ENCODE measurements at places on chromosomes 12 and 14.

DNA sequence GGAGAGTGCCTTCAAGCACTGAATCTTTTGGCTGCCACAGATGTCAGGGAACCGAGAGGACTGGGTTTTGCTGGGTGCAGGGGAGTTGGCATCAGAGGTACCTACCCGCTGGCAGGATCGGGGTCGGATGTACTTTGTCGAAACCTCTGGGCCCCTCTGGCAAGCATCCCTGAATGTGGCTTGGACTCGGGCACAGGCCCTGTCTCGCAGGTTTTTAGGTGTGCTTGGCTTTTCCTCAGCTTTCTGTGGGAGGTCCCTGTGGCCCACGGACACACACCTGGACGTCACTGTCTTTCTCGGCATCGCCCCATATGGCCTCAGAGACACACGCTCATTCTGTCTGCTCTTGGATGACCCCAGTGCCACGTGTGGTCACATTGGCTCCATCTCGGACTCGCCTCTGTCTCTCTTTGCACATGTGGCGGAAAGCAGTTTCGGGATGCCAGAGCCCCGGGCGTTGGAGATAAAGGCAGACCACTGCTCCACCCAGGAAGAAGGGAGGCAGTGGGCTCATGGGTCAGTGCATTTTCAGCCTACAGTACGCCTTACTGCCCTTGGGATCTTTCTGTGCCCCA, 769.6 kb upstream of the ALG10B start:
- DNase-seq = no peak

- DNase-seq = no peak
These were observed 894.9 kb downstream of the VRK1 start for GRCh38 chr14:97692084-97692483.

- no peak for DNase-seq
These were observed 44.2 kb downstream of the DEGS2 start for GRCh38 chr14:100115236-100115635.

DNA sequence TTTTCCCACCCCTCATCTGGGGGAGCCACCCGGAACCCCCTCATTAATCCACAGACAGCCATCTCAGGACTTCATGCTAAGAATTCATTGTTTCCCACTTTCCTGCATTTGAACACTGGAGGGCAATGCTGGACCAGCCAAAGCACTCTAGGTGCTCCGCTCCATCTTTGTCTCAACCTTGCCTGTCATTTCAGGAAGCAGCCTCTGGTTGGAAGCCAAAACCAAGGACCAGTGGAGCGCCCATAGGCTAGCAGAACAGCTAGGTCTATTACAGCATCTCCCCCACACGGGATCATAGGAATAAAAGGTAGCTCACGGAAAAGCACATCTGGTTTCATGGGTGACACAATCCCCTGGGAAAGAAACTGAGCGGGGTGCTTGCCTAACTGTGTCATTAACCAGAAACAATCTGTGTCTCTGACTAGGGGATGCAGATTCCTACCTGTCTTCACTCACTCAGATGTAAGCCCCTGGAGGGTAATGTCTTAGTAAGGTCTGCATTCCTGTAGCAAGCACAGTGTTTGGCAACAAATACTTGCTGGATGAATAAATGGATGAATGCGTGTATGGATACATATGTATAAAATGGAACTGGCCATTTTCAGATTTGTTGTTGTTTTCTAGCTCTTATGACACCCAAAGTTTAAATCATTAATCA, 197.0 kb downstream of the DAD1 start:
- DNase-seq = no peak

GRCh38 chr12:94240171-94240570, 91.8 kb downstream of the PLXNC1 start:
- no peak for DNase-seq

- no peak for DNase-seq
These were observed 3.2 kb upstream of the TUBA1C start for GRCh38 chr12:49261721-49262120.

DNA sequence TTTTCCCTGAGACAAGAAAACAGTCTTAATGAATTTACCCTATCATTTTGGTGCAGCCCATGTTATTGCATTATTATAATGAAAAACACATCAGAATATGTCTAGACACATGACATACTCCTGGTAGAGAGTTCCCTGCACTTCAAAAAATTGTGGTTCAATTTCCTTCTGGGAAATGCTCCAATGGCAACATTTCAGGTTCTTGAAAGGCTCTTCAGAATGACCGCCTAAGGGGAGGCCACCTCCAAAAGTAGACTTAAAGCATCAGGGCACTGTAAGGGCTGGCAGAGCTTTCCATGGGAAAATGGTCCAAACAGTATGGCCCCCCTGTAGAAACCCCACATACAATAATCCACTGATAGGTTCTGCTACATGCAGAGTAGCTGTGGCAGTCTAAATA, 110.7 kb downstream of the SLC25A21 start:
- DNase-seq = no peak

- DNase-seq = peak; percentile 20
These were observed 697 bp upstream of the DNAJC14 start for GRCh38 chr12:55829967-55830600.

DNA sequence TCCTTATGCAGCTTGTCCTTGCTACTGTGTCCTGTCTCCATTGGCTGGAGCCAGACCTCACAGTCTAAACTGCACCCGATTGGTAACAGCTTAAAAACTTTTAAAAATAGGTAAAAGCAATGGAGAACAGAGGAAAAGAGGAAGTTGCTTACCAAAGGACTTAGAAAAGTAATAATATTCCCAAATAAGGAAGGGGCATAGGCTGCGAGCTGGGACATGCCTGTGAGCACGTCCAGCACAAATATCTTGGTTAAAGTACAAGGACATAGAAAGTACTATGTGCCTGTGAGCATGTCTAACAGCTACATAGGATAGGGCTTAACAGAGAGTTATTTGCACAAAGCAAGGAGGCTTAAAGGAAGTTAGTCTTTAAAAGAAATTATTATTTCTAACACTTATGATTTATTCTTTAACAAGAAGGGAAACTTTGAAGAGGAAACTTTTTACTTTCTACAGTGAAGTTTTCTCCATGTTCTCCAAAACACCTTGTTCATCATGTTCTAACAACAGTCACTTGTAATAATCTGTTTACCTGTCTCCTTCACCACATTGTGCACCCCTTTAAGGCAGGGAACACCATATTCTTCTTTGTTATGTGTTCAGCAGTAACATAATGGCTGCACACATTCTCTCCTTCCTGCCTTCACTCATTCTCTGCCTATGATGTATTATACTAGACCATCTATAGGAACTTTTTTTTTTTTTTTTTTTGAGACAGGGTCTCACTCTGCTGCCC, 9.8 kb upstream of the UBE2N start:
- no peak for DNase-seq

GRCh38 chr12:7948589-7949260, 12.7 kb upstream of the SLC2A3 start:
- DNase-seq = no peak

GRCh38 chr14:81446279-81447007, 46.3 kb upstream of the STON2 start:
- DNase-seq = no peak

DNA sequence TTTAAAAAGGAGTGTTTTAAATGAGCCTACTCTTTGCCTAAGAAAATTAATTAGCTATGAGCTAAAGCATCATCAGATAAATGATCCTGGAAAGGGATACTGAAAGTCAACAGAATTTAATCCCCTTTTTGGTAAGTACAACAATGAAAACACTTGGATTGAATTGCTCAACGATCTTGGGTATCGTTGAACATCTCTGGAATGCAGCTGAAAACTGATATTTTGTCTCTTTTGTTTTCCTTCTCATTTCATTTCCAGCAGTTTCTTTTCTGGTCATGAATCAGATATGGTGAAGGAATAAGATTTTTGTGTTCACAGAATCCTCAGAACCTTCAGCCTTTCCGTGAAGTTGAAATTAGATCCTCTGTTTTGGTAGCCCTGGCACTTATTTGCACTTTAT, 771.2 kb downstream of the FSCB start:
- DNase-seq = no peak

- no peak for DNase-seq
These were observed 112.6 kb downstream of the CALM1 start for GRCh38 chr14:90509403-90509802.

DNA sequence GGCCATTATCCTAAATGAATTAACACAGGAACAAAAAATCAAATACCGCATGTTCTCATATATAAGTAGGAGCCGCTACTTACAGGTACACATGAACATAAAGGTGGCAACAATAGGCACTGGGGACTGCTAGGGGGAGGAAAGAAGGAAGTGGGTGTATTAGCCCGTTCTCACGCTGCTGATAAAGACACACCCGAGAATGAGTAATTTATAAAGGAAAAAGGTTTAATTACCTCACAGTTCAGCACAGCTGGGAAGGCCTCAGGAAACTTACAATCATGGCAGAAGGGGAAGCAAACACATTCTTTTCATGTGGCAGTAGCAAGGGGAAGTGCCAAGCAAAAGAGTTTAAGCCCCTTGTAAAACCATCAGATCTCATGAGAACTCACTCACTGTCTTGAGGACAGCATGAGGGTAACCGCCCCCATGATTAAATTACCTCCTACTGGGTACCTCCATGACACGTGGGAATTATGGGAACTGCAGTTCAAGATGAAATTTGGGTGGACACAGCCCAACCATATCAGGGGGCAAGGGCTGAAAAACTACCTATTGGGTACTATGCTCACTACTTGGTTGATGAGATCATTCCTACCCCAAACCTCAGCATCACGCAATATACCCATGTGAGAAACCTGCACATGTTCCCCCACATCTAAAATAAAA, 16.4 kb upstream of the MIA2 start:
- no peak for DNase-seq

GRCh38 chr14:72236629-72237028, 304.4 kb downstream of the RGS6 start:
- no peak for DNase-seq

GRCh38 chr12:123752046-123752445, 10.1 kb upstream of the DNAH10 start:
- DNase-seq = no peak

DNA sequence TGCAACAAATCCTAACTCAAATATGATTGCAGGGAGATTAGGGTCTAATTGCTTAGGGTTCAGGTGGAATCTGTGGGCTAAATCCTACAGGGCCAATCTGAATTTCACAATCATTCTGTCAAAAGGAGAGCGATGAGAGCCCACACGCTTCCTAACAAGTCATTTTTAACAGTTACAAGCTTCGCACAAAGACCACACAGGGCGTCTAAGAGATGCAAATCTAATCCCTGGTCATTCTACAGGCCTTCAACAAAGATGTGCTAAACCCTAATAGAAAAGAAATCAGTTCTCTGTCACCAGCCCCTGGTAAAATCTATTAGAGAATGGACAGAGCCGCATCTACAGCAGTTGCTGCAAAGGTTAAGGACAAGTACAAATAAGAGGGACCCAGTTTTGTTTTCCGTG, 15.3 kb downstream of the NKX2-1 start:
- no peak for DNase-seq

DNA sequence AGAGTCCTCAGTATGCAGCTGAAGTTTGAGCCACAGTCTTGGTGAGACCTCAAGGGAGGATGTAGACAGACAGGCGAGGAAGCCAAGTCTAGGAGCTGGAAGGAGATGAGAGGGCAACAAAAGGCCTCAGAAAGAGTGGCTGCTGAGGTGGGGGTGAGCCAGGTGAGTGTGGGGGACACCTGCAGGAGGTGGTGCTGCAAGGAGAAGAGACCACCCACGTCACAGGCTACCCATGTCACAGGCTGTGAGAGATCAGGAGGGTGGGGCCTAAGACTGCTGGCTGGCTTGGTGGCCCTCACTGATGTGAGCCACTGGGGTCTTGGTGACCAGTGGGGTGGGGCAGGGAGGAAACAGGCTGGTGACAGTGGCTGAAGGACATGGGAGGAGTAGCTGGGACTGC, 97.3 kb downstream of the KIF26A start:
- DNase-seq = no peak

GRCh38 chr12:65876161-65876560, 51.9 kb downstream of the HMGA2 start:
- DNase-seq = no peak

DNA sequence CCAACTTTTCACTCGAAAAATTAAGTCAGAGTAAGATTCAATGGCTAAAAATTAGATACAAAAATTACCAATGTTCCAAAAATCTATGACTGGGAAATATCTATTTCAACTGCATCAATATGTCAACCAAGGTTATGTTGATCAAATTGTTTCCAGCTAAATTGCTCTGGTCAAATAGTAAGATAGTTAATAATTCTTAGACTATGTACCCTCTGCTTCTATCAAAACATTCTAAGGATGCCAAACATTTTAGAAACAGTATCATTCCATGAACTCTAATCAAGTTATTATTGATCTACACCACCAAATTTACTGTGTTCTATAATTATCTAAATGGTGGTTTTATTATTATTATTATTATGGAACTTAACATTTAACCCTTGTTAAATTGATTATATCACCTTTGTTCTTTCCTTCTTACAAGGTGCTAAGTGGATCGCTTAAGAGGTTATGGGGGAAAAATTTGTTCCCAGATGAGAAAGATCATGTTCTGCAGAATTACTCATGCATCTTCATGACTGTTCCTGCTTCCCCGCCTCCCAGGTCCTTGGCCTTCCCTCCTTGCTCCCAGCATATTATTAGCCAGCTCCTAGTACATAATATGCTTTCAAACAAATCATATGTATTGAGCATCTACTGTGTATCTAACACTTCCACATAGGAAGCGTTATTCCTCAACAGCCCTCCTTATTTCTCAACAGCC, 240.5 kb upstream of the KRR1 start:
- DNase-seq = no peak

GRCh38 chr14:21063479-21063878, 5.9 kb downstream of the RNASE8 start:
- no peak for DNase-seq

DNA sequence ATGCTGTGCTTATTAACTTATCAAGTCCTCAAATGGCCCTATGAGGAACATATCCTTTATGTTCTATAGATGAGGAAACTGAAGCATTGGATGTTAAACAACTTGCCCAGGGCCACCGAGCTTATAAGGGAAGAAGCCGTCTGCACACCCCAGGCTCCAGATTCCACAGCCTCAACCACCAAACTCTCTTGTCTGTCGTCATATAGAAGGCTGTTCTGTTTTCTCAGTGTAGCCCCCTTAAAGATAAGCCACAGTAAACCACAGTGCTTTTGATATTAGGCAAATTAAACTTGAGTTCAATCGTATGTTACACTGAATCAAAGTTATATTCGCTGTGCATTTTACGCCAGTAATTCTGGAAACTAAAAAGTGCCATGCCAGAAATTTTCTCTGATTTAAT, 116.7 kb downstream of the PRKCH start:
- no peak for DNase-seq

DNA sequence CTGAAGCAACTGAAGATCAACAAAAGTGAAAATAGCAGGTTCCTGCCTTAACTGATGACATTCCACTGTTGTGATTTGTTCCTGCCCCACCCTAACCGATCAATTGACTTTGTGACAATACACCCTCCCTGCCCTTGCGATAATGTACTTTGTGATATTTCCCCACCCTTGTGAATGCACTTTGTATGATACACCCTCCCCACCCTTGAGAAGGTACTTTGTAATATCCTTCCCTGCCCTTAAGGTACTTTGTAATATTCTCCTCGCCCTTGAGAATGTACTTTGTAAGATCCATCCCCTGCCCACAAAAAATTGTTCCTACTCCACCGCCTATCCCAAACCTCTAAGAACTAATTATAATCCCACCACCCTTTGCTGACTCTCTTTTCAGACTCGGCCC, 41.4 kb downstream of the BCAT1 start:
- DNase-seq = no peak
